ENCODE measurements at places on chromosomes 11 and 22. TPM values are rescaled to one million over a fixed set of nuclear protein-coding genes. Genes with fewer than 3 reads are reported as not detected.

The MRPL21 gene
- 71.8 TPM for polyA plus RNA-seq

The OR52L1 gene
- not detected for polyA plus RNA-seq

The MAFF gene
- polyA plus RNA-seq: 20.2 TPM

The TIMM10 gene
- 29.8 TPM for polyA plus RNA-seq

The MMP1 gene
- polyA plus RNA-seq: 5.5 TPM

The TTLL12 gene
- polyA plus RNA-seq: 29.0 TPM

The UBQLNL gene
- polyA plus RNA-seq: 0.70 TPM

The KCNJ1 gene
- not detected for polyA plus RNA-seq

The LRRN4CL gene
- 2.9 TPM for polyA plus RNA-seq

The MISFA gene
- 4.3 TPM for polyA plus RNA-seq

The GPR83 gene
- 1.2 TPM for polyA plus RNA-seq

The KRTAP5-10 gene
- polyA plus RNA-seq: 0.19 TPM

The IGSF9B gene
- polyA plus RNA-seq: 9.0 TPM

The B3GAT3 gene
- 40.0 TPM for polyA plus RNA-seq

The OR10D3 gene
- polyA plus RNA-seq: not detected

The ANO9 gene
- 169 TPM for polyA plus RNA-seq

The BIK gene
- polyA plus RNA-seq: 2.1 TPM

The SCN3B gene
- polyA plus RNA-seq: 9.5 TPM

The LBHD1 gene
- polyA plus RNA-seq: 5.7 TPM

The PIH1D2 gene
- 1.6 TPM for polyA plus RNA-seq

Measured in large intestine (tissue), 12 donors.